ENCODE measurements at places on chromosomes 4 and X. TPM values are rescaled to one million over a fixed set of nuclear protein-coding genes. Genes with fewer than 3 reads are reported as not detected.

TMPRSS11F gene
- not detected for total RNA-seq

DNA sequence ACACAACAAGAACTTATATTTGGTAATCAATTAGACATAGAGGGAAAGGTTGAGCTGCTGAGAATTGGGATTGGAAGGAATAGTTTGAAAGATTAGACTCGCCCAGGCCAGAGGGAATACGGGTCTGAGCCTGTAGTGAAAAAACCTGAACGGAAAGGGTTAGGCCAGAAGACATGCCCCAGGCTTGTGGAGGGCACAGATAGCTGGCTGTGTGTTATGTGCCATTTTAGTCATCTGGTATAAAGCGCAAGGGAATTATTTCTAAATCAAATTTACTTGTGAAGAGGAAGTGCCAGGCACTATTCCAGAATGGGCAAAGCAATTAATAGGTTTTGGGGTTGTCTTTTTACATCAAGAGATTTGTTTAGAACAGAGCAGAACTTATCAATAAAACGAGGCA is 187.5 kb upstream of the ANKRD50 start:
- DNase-seq = no peak

PAGE2 gene
- total RNA-seq = not detected

DNA sequence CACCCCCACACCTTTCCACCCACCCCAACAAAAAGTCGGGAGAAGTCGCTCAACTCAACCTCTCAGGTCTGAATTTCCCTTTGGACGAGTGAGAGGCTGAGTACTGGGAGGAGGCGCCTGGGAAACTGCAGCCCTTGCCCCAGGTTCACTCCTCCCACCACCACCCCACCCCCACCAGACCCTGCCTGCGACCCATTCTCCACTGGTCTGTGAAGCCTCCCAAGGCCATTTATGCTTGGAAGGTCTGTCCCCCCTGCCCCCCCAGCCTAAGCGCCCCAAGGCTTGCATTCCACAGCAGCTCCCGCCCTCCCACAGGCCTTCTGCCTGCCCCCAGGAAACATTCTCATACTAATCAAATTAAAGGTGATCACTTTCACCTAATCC is 27.2 kb downstream of the ELF4 start:
- no peak for DNase-seq

PRRG3 gene
- not detected for total RNA-seq

GRCh38 chr4:154743683-154744340 is at the start of gene LRAT:
Gene LRAT, plus strand, starts transcription at chr4:154744000. Its CDS starts 327 bp downstream, at chr4:154744327.
- no peak for DNase-seq

All from myocyte (in vitro differentiated cells).